ENCODE measurements at places on chromosomes 12 and 14.

GRCh38 chr14:101630056-101630965 is 69.0 kb downstream of the DIO3 start:
- no peak for DNase-seq

DNA sequence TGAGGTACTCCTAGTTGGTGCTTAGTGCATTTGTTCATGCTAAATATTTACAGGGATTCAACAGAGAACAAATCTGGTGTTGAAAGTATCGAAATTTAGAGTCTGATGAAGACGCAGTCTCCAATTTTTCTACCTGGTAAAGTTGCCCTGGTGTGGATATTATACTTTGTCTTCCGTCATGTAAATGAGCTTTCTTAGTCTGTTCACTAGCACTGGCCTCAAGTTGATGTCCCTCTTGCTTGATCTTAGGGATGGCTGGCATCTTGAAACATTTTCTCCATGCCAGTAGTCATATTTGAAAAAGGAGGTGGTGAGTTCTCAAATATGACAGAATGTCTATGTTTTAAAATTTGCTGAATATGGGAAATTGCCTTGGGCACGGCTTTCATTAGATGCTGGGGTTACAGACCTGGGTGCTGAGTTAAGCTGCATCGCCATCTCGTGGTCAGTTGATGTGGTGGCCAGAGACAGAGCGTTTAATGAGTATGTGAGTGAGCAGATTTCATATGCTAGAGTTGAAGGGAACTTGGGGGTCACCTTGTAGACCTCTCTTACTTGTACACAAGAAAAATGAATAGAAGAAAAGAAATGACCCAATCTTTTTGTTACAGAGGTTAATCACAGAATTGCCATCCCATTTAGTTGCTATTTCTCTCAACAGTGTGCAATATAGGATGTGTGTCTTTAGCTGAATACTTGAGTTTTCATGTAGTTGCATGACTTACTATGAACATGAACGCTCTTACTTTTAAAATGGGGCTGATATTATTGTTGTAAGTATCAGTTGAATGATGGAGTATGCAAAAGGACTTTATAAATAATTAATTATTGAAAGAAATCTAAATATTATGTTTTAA is 172.8 kb upstream of the DCN start:
- peak; percentile 35 for DNase-seq

DNA sequence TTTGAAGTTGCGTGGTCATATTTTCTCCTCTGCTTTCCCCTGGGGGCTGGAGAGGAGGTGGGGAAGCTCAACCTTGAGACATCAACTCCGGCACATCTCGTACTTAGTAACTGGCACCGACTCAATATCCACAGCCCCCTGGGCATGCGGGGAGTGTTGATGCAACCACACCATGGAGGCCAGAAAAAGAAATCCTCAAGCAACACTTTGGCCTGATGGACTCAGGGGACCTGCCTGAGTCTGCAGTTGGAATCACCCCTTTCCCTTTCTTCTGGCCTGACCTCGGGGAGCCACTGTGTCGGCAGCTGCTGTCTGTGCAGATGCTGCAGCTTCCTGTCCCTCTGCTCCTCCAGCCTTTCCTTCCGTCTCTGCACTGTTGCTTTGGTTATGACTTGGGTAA is 11.4 kb upstream of the AACS start:
- no peak for DNase-seq

DNA sequence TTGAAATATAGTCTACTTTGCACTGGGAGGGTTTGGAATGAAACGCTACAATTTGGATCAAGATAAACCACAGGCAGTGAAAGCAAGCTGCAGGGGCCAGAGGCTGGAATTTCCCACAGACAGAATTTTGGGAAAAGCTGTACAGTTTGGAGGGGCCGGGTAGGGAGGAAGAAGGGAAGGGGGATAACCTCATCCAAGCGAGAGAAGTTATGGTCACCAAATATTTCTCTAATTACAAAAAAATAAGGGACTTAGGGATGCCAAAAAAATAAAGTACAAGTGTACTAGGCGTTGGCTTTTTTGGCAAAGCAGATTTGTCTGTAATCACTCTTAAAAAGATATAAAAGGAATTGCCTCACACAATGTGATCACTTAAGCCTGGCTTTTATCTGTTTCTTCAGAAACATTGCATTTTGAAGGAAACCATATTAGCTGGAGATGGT is 31.2 kb upstream of the ADGRD1 start:
- DNase-seq, result no peak

- DNase-seq, result no peak
These were observed 575 bp downstream of the TRAF3 start for GRCh38 chr14:102777711-102778337.

DNA sequence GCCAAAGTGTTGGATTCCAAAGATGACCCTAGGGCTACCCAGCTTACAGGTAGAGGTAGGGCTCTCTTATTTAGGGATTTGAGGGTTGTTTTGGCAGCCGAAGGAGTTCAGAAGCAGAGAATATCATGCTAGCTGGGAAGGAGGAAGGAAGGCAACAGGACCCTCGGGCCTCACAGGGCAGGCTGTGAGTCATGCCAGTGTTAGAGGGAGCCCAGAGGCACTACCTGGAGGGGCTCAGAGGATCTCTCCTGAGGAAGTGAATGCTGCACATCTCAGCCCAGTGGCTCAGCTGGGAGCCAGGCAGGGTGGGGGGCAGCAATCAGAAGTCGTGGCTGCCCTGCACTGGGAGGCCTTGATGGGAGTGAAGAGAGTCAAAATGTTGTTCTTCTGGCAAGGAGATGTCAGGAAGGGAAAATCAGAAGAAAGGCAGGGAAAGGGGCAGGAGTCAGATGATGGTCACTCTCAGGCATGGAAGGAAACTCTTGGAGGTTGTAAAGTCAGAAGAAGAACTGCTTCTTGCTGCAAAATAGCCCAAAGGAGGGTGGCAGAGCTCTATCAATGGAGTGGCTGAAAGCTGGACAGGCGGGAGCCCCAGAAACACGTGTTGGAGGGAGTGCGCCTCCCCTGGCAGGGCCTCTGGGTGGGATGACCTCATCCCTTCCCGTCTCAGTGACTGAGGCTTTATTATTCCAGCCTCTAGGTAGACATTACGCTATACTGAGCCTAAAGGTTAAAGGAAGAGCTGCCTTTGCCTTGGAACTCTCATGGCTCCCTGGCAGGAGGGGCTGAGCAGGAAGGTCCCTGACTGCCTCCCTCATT is 141.3 kb downstream of the SMOC1 start:
- DNase-seq, result no peak

DNA sequence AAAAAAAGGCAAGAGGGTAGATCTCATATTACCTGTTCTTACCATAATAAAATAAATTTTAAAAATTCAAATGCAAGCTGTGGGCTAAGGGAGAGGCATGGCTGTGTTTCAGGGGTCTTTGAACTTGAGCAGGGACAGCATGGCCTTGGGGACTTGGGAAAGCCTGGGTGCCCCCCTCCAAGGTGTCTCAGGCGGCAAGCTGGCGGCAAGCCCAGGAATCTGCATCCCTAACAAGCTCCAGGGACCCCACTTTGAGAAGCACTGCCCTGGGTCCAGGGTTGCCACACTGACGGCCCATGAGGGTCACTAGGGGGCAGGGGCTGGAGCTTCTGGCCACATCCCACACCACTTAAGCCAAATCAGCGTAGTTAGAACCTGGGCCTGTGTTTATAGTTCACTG is 193.8 kb downstream of the SLC15A4 start:
- DNase-seq, result no peak

DNA sequence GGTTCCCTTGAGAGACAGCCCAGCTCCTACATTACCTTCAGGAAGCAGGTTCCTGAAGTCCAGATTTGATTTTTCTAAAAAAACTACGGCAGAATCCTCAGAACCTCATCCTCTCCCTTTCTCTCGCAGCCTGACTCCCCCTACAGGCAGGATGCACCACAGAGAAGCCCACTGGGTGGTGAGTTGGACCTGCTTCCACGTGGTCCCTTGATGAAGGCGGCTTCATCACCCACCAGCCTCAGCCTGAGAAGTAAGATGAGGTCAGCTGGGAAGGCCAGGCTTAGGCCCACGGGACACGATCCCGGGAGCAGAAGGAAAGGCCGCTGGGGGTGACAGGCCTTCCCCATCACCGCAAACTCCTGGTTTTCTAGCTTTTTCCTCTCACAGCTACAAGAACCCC is 83.0 kb downstream of the ACTN1 start:
- DNase-seq, result no peak

- DNase-seq, result no peak
These were observed 1.2 kb upstream of the RHOJ start for GRCh38 chr14:63203015-63203414.

DNA sequence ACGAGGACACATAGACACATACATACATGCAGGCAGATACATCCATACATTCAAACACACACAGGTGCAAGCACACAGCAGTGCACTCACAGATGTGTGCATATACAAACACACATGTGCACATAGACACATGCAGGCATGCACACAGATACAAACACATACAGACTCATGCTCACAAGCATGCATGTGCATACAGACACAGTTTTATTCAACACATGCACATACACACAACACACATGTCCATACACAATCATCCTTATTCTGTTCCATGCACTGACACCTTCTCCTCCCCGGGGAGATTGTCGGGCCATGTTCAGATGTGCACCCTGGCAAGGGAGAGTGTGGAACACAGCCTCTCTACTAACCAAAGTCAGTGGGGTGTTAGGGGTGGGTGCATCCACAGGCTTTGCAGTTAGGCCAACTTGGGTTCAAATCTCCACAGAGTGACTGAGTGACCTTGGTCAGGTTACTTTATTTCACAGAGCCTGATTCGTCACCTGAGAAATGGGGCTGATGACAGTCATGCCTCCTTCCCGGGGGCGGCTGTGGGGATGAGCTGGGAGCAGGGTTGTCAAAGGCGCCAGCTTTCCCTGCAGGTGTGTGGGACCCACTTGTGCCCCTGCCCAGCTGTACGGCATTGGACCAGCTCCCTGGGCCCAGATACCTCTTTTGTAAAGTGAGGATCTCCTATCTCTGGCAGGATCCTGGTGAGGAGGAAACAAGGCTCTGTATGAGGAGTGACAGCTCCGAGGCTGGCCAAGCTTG is 250.1 kb downstream of the SLC41A2 start:
- no peak for DNase-seq

DNA sequence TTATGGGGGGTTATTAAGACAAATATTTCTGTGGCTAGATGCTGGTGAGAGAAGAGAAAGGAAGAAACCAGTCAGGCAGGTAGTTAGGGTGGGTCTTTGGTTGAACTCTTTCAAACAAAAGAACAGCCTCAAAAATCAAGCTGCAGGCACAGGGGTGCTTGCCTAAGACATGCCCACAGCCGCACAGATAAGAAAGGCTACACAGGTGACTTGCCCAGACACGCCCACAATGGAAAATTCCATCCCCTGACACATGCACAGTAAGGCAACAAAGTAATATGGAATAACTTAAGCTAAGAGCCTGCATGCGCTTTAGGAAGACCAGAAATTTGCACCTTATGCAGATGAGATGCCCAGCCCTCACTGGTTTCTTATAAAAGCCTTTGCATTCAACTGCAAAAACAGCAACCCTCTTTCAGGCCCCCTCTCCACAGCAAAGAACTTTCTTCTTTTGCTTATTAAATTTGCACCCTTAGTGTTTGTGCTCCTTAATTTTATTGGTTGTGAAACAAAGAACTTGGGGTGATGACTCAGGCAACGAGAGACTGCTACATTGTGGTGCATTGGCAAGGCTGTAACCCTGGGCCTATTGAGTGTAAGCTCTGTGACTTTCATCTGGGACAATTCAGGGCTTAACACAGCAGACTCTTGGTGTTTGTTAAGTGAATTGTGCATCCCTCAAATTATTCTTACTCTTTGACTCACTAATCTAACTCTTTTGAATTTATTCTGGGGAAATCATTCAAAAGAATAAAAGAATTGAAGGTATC is 149.4 kb downstream of the RPAP3 start:
- no peak for DNase-seq

GRCh38 chr12:94563286-94563685 is 87.1 kb downstream of the TMCC3 start:
- no peak for DNase-seq

DNA sequence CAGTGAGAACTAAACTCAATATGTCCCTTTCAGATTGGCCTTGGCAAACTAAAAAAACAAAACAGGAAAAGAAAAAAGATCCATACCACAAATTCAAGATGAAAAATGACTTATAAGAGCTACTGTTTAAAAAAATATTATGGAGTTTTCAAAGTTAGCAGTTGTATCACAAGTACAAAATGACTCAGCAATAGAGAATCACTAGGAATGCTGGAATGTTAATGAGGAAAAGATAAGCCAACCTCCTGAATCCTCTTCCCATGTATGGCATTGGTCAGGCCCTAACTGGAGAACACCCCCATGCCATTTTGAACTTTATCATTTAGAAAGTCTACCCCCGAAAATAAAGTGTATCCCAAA is 62.2 kb downstream of the PPP1R36 start:
- DNase-seq, result no peak

GRCh38 chr12:106868982-106869700 is 86.6 kb upstream of the TMEM263 start:
- no peak for DNase-seq

- DNase-seq, result no peak
These were observed 186.9 kb upstream of the CAND1 start for GRCh38 chr12:67082221-67082620.

GRCh38 chr14:80959496-80959895 is 4.1 kb downstream of the TSHR start:
- DNase-seq, result no peak

DNA sequence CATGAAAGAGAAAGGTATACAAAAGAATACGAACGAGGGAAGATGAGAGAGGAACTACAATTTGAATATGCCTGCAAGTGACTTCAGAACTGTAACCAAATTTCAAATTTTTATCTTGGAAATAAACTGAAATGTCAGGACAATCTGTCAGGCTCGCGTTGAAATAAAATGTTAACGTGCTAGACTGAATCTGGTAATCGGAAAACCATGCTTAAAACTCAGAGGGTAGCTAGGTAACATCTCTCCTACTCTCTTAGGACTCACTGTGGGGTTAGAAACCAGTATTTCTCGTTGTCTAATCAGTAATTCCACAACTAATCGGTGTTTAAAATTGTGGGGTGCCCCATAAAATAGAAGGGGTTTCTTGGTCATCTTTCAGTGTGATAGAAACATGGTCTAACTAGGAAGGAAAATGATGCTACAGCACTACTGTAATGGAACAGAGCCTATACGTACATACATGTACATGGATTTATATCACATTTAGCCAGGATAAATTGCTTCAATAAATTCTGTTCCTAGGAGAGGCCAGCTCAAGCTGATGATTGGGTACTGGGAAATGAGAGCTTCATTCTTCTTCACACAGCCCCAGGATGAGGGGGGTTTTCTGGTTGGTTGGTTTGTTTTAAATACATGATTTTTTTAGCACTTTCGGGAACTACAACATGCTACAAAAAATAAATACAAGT is 23.9 kb downstream of the ATF7 start:
- no peak for DNase-seq

DNA sequence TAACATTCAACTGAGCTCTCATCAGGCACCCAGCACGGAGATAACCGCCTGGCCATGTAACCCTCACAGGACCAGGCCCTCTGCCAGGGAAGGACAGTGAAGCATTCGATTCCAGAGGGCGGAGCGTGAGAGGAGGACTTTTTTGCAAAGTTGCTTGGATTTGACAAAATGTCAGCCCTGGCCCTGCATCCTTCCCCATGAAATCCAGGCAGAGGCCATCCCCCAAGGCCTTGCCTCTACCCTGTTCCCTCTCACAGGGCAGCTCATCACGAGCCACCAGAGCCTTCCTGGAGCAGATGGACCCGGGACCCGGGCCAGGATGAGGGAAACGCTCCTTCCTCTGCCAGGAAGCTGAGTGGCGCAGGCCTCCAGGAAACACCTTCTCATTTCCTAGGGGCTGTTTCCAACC is 17.0 kb downstream of the CAMKK2 start:
- no peak for DNase-seq

GRCh38 chr12:114408471-114408885 is 2.5 kb upstream of the TBX5 start:
- no peak for DNase-seq

GRCh38 chr14:53432378-53432802 is 279.3 kb upstream of the DDHD1 start:
- DNase-seq, result no peak

Data from pulmonary artery endothelial cell (primary cell).